ENCODE measurements at places on chromosomes 12 and 14.

DNA sequence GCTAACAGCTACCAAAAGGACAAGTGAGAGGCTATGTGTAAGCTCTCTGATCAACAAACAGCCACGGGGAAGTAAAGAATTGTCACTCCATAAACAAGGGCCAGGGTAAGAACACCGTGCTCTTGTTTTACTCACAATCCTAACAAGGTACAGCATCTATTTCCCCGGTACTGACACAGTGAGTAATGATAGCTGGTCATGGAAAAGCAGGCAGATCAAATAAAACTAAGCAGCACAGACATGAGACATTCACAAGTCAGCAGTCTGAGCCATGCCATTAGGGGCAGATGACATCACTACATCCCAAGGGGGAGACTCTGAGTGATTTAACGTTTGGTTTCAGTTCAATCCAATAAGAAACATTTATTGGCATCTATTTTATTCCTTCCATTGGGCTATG lies 54.4 kb downstream of the ARL6IP4 start:
- no peak for DNase-seq

- DNase-seq = no peak
Measured at GRCh38 chr14:88556581-88556980, 1.8 kb upstream of the PTPN21 start.

DNA sequence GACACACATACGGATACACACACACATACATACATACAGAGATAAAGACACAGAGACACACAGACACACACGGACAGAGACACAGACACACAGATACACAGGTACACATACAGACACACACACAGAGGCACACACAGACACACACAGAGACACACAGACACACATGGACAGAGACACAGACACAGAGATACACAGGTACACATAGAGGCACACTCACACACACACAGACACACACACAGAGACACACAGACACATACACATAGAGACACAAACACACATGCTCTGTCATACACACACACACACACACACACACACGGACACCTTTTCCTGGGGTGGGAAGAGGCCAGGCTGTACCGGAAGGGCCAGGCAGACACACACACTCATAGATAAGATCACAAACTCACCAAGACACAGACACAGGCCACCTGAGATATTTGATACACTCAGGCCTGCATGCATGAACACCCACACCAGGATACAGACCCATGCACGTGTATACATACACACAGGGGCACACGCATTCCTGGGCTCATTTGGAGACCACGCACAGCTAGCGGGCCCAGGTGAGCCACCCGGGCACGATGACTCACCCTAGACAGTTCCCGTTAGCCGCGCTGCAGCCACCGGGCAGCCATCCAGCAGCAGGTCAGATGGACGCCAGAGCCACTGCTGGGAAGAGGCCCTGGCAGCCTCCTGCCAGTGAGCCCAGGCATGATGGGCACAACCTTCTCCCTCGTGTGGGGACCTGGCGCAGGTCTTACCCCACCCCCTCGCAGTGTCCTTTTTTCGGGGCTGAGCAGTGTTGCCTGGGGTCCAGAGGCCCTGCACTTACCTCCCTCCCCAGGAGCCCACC lies 1.8 kb upstream of the AHNAK2 start:
- no peak for DNase-seq

GRCh38 chr12:63668028-63668799 lies at the start of gene DPY19L2:
TSS of gene DPY19L2 (minus strand) at chr12:63668493. CDS start at chr12:63668393, 100 bp downstream.
- no peak for DNase-seq

- DNase-seq = no peak
Measured at GRCh38 chr12:107178776-107179175, 85.4 kb upstream of the CRY1 start.

DNA sequence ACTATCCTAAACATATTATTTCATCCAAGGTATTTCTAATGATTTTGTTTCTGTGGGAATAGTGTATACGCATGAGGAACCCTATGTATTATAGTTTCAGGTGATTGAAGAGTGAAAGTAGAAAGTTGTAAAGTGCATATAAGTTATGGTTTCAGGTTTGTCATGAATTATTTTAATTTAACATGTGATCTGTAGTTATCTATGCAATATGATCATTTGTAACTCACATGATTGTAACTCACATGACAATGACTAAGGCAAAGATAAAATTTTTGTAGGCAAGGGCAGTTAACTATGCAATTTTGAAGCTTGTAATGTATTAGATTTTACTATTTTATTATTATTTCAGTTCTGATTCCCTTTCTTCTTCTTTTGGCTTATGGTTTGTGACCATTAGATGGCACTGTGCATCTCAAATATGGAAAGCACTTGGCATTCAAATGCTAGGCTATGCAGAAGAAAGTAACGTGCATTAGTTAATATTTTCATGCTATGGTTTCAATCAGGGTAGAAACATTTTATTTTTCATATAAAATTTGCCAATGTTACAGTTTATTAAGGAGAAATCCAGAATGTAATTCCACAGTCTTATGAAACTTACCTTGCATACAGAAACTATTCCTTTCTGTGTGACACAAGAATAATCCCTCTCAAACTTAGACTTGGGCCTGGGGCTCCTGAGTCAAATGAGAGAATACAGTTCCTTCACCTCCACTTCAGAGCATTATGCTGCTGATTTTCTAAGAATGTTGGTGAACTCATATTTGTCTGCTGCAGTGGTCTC lies 15.8 kb upstream of the TMEM30B start:
- DNase-seq = no peak

DNA sequence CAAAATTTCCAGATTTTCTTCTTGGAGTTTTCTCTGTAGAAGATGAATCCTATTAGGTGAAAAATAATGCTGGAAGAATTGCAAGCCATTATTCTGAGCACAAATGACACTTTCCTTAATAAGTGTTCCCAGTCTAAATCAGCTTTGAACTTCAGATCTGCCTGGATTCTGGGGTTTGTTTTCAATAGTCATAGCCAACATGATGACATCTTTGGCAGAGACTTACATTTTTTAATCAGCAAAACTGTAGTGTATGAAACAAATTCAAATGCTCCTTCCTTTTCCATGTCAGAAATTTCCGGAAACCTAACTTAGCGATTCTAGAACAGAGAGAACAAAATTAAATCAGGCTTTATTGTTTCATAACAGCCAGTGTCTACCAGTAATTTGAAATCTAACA lies 88.5 kb downstream of the TSPAN8 start:
- DNase-seq = no peak

All from amniotic stem cell (primary cell).